Type B pancreatic cell (in vitro differentiated cells): ENCODE measurements at places on chromosomes 16 and 17. TPM values are rescaled to one million over a fixed set of nuclear protein-coding genes. Genes with fewer than 3 reads are reported as not detected.

GRCh38 chr17:22233382-22233781 lies 541.1 kb downstream of the KCNJ18 start:
- DNase-seq, result no peak

DNA sequence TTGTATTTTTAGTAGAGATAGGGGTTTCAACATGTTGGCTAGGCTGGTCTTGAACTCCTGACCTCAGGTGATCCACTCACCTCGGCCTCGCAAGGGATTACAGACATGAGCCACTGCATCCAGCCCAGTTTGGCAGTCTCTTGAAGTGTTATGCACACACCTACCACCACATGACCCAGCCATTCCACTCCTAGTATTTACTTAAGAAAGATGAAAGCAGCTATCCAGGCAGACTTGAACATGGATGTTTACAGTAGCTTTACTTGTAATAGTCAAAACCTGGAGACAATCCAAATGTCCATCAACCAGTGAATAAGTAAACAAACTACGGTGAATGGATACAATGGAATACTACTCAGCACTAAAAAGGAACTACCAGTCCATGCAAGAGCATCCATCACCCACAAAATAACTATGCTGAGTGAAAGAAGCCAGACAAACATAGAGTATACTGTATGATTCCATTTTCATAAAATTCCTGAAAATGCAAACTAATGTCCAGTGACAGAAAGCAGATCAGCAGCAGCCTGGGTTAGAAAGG lies 37.8 kb upstream of the RASD1 start:
- DNase-seq, result no peak

GRCh38 chr17:60630352-60630751 lies 30.4 kb downstream of the PPM1D start:
- DNase-seq, result no peak

DNA sequence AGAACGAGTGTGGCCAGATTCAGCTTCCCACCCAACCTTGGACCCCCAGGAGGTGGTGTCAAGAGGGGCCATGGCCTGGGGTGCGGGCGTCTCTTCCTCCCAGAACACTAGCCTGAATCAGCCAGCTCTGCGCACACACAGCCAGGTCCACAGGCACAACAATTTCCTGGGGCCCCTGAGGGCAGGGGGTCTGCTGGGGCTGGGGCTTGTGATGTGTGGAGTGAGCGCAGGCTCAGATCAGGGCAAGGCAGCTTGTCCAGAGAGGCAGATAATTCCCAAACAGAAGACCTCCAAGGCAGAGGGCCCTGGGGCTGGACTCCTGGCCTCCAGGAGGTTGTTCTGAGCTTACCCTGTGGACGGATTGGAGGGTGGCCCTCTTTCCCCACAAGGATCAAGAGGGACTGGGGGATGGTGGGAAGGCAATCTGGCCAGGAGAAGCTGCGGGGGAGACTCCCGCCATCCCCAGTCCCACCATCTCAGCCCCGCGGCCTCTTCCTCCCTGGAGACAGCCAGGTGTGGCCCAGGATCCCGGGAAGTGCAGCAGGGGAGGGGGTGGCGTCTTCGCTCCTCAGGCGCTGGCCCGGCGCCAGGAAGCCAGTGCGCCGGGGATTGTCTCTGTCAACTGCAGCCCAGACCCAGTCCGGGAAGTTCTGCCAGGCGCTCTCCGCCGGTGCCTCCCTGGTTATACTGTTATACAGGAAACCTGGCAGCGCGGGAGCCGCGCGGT lies 52.0 kb upstream of the AMZ2 start:
- no peak for DNase-seq

DNA sequence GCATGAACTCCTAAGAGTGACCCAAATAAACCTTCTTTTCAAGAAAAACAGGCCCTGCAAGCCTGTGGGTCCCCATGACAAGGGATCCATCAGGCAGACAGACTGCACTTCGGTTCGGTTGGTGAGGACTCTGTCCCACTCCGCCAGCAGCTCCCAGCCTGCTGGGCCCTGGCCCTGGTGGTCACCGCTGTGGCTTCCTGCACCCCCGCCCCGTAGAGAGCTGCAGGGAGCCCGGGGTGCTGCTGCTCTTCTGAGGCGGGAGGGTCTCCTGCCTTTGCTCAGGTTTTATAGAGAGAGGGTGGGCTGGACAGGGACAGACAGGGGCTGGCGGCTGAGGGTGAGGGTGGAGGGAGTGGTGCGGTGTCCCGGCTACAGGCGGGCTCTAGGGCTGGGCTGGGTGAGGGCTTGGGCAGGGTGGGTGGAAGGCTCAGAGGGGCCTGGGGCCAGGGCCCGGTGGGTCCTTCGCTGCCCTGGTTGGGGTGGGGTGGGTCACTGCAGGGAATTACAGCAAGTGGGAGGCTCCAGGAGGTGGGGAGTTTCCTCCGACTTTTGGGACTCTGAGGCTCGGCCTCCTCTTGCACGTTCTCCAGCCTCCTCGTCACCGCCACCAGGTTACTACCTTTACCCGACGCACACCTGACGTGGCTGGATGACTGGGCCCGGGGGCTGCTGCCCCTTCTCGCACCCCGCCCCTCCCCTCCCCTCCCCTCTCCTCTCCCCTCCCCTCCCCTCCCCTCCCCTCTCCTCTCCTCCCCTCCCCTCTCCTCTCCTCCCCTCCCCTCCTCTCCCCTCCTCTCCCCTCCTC lies 90.2 kb upstream of the CBX4 start:
- DNase-seq, result no peak

- no peak for DNase-seq
Observed at GRCh38 chr16:74309789-74310781, 13.5 kb downstream of the PSMD7 start.

DNA sequence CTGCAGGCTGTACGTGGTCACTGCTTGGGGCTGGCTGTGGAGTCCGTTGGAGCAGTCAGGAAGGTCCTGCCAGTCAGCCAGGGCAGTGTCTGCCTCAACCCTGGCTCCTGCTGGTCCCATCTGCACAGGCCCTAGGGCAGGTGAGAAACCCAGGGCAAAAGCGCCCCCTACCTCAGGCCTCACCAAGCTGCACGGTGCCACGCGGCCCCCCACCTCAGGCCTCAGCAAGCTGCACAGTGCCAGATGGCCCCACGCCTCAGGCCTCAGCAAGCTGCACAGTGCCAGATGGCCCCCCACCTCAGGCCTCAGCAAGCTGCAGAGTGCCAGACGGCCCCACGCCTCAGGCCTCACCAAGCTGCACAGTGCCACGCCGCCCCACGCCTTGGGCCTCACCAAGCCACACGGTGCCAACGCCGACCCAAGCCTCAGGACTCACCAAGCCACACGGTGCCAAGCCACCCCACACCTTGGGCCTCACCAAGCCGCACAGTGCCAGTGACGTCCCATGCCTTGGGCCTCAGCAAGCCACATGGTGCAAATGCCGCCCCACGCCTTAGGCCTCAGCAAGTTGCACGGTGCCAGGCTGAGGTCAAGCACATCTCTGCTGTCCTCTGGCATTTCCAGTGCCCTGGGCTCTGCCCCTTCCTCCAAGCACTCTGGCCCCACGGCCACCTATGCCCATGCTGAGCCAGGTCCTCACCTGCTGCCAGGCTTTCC lies 5.5 kb downstream of the TMEM204 start:
- no peak for DNase-seq

DNA sequence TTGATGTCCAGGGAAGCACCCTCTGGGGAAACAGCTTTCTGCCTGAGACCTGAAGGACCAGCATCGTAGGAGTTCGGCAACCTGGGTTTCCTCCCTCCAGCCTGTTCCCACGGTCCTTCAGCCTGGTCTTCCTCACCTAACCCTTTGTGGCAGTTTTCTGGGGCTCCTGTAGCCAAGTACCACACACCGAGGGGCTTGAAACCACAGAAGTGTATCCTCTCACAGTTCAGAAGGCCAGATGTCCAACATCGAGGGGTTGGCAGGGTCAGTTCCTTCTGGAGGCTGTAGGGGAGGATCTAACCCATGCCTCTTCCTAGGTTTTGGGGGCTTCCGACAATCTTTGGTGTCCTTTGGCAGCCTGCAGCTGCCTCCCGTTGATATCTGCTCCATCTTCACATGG lies 381.0 kb upstream of the TNRC6C start:
- DNase-seq, result no peak

GRCh38 chr17:4973256-4974114 lies 5.9 kb upstream of the SPAG7 start:
- DNase-seq, result no peak

DNA sequence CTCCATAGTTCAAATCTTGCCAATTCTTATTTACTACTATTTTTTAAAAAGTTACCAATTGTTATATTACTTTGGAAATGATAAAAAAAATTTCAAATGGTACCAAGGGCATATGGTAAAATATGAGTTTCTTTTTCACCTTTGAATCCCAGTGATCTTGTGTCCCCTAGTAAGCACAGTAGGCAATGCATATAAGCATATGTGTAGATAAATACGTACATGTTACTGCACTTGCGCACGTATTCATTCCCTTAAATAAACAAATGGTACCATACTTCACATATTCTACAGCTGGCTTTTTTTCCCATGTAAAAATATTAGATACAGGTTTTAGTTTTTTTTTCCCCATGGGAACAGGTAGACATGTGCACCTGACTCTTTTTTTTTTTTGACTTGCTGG lies 27.6 kb downstream of the HEATR9 start:
- DNase-seq, result no peak

DNA sequence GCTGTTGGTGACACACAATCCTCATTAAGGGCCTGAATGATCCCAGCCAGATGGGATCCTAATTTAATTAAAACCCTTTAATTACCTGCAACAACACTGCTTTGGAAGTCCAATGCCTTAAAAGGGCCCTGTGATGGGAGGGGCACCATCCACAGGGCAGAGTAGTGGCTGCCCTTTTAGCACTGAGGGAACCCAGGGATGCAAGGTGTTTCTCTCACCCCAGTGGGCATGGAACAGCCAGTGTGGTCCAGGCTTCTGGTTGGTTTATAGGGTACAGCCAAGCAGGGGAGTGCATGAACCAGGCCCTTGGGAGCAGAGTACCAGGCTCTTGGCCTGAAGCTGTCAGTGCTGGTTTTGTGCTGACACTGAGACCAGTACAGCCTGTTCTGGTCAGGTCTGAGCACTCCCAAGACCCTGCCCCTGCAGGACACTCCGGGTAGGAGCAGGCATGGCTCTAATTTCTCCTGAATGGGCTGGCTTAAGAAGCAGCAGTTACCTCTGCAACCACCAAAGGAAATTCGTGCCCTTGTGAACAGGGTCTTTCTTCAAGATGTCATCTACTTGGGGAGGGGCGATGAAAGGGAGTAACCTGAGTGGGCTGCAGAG lies 9.9 kb downstream of the NXPH3 start:
- DNase-seq, result peak; percentile 62

The P2RX1 gene
- total RNA-seq, result 0.36 TPM in 1 of 2 replicates, not detected in the other

The ZMYND15 gene
- total RNA-seq, result 0.70 and 1.4 TPM in 2 replicates

The UNC119 gene
- 40.2 and 52.2 TPM in 2 replicates for total RNA-seq

The KRTAP4-4 gene
- total RNA-seq, result not detected in 2 replicates

The SMTNL2 gene
- total RNA-seq, result 19.4 and 25.5 TPM in 2 replicates
